ENCODE measurements at places on chromosomes 11 and 22. TPM values are rescaled to one million over a fixed set of nuclear protein-coding genes. Genes with fewer than 3 reads are reported as not detected.

LRRC74B gene
- not detected for total RNA-seq

SPCS2 gene
- total RNA-seq = 32.2 TPM

CLMP gene
- 11.6 TPM for total RNA-seq

OR2AG1 gene
- total RNA-seq = not detected

CEP126 gene
- total RNA-seq = 0.66 TPM

TCF20 gene
- 15.4 TPM for total RNA-seq

PI4KA gene
- 24.4 TPM for total RNA-seq

RASL10A gene
- total RNA-seq = 0.09 TPM

MS4A8 gene
- not detected for total RNA-seq

ADORA2A gene
- total RNA-seq = 37.6 TPM

OR51B5 gene
- not detected for total RNA-seq

Measured in endothelial cell of coronary artery (primary cell).